ENCODE measurements at places on chromosomes 16 and 17.

GRCh38 chr16:16120044-16120381 lies 103.3 kb downstream of the ABCC6 start:
- DNase-seq: no peak

DNA sequence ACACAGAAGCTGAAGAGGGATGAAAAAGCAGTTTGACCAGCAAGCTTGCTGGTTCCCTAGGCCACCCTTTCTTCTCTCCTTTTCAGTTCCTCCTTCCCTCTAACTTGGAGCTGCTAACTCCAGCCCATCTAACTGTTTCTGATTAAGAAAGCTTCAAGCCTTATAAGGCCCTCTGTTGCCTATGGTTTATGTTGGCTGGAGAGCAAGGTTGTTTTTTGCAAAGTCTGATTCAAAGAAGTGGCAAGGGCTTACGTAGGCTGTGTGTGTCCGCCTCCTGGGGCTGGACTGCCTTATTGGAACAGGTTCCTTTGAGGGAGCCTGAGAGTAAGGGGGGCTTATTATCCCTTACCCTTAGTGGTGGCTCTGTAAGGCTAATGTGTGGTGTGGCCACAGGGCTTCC lies 7.1 kb downstream of the AKAP1 start:
- DNase-seq: no peak

- no peak for DNase-seq
Measured at GRCh38 chr17:61378658-61379456, 20.8 kb upstream of the TBX2 start.

DNA sequence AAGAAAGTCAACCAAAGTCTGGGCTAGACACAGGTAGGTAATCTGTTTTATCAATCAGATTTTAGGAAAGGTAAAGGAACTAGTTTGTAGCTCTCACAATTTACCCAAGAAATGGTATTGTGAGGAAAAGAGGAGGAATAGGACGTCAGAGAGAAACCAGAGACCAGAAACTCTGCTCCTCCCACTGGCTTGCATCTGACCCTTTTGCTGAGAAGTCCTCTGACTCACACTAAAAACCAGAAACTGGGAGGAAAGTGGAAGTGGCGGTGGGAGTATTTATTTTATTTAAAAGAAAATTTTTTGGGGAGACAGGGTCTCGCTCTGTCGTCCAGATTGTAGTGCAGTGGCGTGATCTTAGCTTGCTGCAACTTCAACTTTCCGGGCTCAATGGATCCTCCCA lies 38.0 kb upstream of the MNT start:
- no peak for DNase-seq

GRCh38 chr17:74904687-74905409 lies 11.4 kb upstream of the FADS6 start:
- no peak for DNase-seq

GRCh38 chr17:48308581-48308980 lies 121.4 kb downstream of the SKAP1 start:
- no peak for DNase-seq

DNA sequence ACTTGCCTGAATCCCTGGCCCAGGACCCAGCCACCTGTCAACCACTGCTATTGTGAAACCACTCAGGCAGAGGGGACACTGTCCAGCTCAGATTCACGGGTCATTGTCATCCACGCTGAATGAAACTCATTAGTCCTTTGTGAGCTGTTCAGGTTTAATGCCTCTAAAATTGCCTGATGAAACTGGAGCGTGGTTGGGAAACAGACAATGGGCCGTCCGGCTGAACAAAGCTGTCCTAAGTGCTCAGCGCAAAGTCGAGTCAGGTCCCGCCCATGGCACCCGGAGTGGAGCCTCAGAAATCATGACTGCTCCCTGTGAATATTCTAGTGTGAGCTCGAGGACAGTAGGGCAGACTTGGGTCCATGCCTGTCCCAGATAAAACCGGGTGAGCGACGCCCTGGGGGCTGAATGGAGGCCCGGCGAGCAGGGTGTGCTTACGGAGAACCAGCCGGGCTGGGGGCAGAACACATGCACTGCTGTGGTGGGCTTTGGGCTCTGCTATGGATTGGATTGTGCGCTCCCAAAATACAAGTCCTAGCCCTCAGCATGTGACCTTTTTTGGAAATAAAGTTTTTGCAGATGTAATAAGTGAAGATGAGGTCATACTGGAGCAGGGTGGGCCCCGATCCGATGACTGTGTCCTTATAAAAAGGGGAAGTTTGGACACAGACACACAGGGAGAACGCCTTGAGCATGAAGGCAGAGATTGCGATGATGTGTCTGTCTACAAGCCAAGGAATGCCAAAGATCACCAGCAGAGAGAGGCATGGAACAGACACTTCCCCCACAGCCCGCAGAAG lies 12.9 kb upstream of the CMIP start:
- no peak for DNase-seq
